ENCODE measurements at places on chromosomes 2 and 18.

DNA sequence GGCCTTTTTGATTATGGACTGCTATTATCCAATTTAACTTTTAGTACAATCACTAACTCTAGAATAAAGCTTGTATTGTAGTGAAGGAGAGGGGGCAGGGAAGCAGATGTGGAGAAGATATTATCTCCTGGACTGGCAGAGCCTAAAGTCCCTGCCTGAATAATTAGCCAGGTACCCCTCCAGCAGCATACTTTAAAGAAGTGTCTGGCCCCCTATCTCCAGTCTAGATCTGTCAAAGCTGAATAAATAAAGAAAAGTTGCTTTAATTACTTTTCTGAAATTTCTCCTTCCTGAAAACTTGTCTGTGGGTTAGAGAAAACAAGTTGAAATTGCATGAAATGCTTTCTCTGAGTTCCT lies 258.2 kb downstream of the SLC8A1 start:
- no peak for DNase-seq

GRCh38 chr18:63229971-63230370 lies 89.6 kb downstream of the BCL2 start:
- DNase-seq, result no peak

DNA sequence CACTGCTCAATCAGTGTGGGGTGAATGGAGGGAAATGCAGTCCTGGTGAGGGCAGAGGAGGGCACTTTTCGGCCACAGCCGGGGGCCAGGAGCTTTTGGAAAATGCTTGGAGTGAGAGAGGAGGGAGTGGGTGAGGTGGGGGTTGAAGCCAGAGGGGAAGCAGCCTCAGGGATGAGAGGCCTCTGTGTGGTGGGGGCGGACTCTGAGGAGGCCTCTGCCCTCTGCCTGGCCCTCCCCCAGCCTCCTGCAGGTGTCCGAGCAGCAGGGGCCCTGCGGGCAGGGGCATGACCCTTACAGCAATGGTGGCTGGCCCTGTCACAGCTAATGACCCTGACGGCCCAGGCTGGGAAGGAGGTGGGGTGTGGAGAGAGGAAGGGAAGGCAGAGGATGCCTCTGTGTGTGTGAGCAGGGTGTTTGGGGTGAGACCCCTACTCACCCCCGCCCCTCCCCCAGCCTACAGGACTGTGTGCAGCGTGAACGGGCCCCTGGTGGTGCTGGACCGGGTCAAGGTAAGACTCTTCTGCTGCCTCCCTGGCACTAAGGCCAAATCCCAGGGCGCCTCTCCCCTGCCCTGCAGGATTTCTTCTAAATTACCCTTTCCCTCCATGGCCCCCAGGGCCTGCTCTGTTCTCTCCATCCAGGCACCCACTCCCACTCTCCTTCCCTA lies 7.6 kb downstream of the ATP6V1B1 start:
- no peak for DNase-seq

GRCh38 chr2:3214065-3214464 lies 163.6 kb downstream of the EIPR1 start:
- DNase-seq, result no peak

DNA sequence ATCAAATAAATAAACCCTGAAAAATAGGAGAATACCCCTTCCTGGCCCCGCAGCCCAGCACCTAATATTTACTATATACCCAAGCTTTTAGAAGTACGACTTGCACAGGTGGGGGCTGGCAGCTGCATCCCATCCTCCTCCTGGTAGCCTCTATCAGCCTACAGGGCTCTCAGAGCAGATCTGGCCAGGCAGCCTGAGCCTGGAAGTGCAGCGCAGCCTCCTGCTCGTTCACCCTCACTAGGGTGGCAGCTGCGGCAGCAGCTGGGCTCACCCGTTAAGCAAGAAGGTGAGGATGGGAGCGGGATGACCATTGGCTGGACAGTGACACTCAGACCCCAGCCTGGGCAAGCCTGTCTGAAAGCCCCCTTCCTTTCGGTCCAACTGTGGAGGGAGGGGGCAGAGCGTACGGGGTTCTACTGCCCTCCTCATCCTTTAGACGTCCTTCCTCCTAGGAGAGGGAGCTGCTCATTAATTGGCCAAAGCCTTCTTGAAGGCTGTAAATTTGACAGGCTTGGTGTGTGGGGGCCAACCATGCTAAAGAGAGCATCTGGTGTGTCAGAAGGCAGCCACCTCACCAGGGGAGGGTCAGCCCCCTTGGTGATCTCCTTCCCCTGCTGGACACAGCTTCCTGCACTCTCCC lies 23.3 kb downstream of the MPHOSPH10 start:
- no peak for DNase-seq

DNA sequence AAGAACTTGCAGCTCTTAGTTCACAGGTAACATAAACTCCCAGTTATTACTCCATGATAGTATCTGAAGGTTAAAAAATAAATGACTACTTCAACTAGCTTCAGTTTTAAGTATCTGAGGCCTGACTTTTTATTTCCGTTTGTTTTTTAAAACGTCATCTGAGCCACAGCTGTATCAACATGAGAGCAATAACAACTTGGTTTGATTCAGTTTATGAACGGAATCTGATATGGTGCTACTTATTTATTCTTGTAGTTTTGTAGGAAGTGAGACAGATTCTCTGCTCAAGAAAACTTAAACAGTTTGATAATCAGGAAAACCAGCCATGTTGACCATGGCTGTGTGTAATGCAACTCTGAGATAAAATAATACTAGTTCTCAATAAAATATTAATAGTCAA lies 34.9 kb downstream of the NAB1 start:
- DNase-seq, result no peak

DNA sequence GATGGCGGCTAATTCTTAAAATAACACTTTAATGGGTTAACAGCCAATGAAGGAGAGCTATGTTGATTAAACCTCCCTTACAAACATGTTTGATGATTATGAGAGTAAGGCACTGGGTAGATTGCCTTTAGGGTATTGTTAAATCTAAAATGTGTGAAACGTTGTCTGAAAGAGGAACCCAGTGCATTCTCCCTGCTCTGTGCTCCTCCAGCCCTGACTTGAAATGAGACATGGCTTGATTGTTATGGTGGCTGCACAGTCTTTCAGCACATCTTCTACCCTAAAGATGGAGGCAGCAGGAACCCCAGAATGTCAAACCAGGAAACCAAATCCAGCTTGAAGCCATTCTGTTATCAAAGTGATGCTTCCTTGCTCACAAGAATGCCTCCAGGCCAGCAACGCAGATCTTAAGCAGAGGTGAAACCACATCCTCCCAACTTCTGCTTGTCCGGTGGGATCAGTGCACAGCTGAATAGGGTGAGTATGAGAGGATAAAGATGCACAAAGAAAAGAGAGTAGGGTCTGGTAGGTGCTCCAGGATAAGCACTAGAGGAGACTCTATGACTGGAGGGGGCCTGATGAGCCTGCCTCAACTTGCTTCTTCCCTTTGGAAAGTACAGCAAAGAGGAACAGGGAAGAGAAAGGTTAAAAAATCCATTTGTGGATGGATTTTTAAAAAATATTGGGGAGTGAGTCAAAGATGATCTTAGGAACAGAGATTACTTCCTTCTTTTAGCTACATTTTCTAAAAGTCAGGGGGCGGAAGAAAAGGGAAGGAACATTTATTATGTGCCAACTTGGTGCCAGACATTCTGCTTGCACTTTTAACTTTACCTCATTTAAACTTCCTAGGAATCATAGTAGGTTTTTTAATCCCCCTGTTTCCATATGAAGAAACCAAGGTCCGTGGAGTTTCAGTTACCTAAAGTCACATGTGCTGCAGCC lies 523.0 kb downstream of the TXNL1 start:
- no peak for DNase-seq

DNA sequence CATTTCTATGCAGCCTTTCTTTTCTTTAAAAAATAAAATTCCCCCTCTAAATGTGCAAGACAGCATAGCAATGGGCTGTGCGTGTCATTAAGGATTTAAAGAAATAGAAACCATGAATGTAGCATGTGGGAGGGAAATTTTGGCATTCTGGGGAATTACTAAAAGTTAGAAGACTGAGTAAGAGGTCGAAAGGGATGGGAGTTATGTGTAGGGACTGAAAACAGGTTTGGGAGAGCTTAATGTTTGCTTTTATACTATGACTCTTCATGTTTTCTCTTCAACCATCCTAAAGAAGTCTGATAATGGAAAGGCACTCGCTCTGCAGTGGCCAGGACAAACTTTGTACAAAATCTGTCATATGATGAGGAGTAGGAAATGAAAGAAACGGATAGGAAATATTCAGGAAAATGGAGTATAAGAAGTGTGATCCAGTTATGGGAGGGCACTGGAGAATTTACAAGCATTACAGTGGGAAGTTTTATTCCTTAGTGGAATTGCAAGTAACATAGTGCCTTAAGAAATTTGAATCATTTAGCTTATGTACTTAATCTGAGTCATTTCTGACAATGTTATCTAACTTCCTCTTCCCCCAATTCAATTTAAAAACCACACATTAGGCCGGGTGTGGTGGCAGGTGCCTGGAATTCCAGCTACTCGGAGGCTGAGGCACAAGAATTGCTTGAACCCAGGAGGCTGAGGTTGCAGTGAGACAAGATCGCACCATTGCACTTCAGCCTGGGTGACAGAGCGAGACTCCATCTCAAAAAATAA lies 20.6 kb downstream of the TMEM87B start:
- DNase-seq, result no peak

GRCh38 chr2:105886687-105887086 lies 142.0 kb downstream of the NCK2 start:
- no peak for DNase-seq

GRCh38 chr2:240392948-240393830 lies 42.3 kb upstream of the GPC1 start:
- DNase-seq, result no peak

GRCh38 chr2:111226876-111227700 lies 106.4 kb downstream of the BCL2L11 start:
- DNase-seq, result peak; percentile 27

DNA sequence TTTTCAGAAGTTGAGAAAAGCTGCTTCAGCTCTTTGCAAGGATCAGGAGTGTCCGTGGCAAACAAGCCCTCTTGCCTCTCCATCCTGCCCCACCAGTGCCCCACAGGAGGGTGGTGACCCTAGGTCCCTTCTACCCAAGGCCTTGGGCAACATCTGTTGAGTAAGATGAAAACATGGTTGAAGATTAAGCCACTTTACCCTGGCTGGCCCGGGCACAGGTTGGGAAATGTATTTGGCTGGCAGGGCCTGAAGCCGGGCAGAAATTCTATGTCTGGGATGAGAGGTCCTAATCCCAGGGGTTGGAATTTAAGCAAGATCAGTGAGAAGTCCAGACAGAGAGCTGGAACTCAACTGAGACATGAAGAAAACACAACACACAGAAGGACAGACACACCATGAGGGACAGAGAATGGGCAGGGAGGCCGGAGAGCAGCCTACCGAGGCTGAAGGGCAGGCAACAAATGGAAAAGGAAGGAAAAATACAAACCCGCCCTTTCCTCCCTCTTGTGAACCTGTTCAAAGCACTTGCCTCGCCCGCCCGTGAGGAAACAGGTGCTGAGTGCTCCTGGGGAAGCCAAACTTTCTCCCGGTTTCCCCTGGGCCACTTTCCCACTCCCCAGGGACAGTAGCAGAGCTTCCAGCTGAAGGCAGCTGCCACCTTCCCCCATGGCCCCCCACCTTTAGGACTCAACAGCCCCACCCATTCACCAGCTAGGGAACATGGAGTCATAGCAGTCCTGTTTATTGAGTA lies 86.1 kb downstream of the TNS1 start:
- no peak for DNase-seq

DNA sequence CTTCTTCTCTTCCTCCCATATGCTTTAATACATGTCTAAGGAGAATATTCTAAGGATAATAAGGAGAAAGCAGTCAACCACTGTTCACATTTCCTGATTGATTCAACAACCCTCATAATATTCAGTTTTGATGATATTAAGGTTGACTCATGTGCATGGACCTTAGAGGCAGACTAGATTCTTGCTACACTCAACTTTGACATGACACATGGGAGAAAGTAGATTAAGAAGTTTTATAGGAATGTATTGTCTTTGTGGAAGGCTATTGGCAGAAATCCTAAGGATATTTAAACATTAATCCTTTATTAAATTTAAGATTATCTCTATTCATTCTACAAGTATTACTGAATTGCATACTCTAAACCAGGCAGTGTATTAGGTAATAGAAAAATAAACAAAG lies 309.1 kb upstream of the CYRIA start:
- no peak for DNase-seq

DNA sequence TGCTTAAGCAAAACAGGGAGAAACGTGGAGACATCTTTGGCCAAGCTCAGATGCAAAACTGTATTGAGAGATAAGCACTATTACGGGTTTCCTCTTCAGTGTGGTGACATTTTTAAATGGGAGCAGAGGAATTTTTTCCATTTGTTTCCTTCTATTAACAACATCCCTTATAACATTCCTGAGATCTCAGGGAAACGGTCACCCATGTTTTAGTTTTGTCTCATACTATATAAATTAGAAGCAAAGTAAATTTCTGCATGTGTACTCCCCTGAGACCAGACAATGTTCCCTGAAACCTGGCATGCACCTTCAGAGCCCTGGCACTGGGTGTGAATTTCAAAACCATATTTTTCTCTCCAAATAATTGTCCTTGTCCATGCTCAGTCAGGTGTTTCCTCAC lies 57.6 kb upstream of the RNF152 start:
- no peak for DNase-seq

DNA sequence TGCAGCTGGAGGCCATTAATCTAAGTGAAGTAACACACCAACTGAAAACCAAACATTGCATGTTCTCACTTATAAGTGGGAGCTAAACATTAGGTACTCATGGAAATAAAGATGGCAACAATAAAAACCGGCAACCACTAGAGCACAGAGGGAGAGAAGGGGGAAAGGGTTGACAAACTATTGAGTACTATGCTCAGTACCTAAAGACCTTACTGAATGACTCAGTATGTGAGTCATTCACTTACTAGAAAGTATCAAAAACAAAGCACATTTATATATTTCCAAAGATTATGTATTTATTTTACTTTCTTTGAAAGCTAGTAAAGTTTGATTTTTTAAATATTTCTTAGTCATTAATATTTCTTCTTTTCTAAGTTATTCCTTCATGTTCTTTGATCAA lies 48.9 kb downstream of the ZNF385B start:
- DNase-seq, result no peak

DNA sequence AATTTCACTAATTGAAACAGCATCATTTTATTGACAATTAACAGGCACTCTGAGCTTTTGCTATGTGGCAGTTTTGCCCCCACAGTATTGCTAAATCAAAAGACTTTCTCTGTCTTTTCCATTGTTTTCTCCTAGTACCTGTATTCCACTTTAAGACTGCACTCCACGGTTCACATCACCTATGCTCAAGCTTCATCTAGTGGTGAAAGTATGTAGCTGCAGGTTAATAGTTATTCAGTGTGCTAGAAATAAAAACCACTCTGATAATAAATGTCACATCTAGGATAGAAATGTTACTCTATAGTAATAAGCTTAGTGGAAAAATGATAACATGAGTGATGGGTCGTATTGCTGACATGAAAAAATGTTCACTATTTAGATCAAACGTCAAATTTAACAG lies 24.6 kb downstream of the ARL6IP6 start:
- no peak for DNase-seq

DNA sequence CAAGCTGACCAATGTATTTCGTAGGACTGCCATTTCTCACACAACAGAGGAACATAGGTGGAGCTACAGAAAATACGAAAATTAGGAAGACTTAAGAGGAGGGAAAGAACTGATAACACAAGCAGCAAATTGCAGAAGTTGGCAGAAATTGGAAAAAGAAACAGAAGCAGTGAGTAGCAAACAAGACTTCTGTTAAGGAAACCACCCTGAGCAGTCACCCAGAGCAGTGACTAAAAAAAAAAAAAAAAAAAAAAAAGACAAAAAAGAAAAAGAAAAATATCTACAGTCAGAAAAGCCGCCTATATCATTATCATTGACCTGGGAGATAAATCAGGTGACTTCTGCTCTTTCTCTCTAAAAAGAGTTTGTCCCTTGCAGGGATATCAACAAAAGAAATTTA lies 21.4 kb downstream of the STK17B start:
- DNase-seq, result no peak
